Suppressor macrophage (primary cell): ENCODE measurements at places on chromosomes 2 and 18.

DNA sequence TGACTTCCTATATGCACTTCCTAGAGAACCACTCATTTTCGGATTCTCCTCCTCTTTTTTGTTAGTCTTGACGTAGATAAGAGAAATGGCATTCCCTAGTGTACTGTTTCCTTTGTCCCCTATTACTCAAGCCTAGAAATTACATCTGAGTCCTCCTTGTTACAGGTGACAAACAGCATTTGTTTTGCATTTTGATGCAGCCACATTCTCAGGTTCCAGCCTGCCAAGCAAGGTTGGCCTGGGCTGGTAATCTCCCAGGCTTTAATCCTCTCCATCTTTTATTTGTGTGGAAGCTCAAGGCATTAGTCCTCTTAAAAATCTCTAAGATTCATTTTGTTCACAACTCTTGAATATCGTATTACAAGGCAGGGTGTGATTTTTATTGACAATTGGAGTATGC is 318.0 kb upstream of the NRP2 start:
- DNase-seq, result no peak

DNA sequence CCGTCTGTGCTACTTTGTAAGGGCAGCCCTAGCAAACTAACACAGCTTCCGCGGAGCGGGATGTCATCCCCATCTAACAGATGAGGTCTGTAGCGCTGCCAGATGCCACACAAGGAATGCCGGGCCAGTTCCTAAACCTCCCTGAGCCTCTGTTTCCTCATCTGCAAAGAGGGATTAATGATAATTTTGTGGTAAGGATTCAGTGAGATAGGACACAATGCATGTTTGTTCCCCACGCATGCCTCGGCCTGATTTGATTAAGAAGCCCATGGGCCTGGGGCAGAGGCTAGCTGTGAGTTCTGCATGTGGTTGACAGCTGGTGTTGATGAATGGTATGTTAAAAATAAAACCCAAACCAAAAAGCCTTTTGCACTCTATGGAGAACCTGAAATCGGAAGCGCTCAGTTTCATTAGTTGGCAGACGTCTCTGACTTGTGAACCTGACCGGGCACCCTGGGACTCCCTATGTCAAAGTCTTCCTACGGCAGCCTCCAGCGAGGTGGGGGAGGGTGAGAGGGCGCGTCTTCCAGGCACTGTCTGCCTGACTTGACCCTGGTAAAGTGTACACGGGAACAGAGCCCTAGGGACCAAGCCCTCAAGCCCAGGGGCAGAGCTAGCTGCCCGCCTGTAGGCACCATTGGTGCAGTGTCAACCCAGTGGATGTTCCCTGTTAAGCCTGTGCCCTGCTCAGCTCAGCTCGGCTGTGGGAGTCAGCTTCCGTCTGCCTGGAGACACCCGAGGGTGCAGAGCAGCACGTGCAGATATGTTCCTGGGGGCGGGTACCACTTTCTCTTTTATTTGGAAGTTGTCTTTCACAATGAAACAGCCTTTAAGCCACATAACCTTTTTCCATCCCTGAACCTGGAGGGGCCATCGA is 14.8 kb upstream of the INHBB start:
- no peak for DNase-seq

GRCh38 chr2:230473378-230473777 is 57.4 kb downstream of the SP100 start:
- DNase-seq, result peak; percentile 73

DNA sequence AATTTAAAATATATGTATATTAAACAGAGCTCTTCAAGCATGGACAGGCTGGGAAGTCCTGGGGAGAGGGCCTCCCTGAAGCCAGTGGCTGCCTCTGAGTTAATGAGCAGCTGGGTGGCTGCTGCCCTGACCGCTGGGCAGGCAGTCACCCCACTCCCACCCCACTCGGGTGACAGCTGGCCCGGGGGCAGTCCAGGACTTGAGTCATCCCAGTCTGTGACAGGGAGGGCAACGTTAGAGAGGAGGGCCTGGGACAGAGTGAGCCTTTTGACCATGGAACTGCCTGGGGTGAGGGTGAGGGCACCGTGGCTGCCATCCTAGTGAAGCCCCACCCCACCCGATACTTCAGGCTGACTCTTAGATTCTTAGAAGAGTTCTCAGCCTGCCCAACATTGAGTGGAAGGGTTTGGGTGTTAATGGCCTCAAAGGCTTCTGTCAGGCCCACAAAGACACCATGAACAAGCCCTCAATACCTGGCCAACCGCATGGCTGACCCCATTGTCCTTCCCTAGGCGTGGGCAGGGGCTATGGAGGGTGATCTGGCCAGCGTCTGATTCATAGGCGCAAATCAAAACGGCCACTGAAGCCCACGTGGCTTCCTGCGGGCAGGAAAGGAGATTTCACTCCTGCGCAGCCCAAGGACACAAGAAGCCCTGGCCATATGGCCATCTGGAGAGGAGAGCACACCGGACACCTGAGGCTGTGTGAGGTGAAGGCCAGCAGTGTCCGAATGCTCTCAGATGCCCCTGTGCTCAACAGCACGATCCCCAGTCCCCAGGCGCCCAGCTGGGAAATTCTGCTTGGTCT is 47.5 kb downstream of the MRPS5 start:
- DNase-seq, result no peak

- DNase-seq, result no peak
These were observed 52.7 kb downstream of the ATOH8 start for GRCh38 chr2:85806358-85807118.

DNA sequence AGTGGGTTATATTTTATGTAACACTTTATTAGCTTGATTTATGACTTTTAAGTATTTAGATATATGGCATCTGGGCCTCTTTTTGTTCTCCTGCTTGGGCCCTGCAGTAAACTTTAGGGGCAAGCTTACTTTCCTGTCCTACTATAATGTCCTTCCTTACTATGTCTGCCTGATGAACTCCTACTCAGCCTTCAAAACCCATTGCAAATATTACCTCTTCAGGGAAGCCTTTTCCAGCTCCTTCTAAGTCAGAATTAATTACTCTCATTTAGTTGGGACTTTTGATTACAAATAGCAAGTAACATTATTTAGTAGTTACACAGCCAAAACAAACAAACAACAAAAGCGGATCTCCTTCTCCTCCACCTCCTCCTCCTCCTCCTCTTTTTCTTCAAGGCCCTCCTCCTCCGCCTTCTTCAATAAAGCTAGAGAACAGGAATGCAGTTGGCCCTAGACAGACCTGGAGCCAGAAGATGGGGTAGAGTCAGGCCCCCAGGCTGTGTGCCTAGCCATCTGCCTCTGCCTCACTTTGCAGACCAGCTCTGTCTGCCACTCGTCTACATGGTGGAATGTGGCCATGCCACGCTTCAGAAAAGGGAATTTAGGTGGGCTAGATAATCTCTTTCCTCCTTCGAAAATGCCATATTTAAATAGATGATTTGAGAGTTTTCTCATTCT is 301.2 kb downstream of the SP3 start:
- DNase-seq, result no peak

- no peak for DNase-seq
These were observed 148.3 kb upstream of the HDAC4 start for GRCh38 chr2:239548965-239549595.

GRCh38 chr2:86700690-86701089 is 19.4 kb upstream of the RMND5A start:
- DNase-seq, result no peak

DNA sequence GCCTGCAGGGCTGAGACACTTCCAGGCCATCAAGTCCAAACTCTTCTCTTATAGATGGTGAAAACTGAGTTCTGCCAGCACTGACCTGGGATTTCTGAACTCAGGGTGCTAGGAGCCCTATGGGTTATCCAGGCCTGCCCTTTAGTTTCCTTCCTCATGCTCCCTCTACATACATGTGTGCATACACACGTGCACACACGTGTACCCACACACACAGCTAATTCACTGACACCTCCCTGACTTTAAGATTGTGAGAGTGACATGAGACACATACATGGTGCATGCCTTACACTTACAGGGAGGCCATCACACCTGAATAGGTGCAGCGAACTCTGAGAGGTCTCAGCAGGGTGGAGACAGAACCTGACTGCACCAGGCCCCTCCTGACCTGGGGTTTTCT is 267.4 kb downstream of the CYP26B1 start:
- DNase-seq, result no peak

DNA sequence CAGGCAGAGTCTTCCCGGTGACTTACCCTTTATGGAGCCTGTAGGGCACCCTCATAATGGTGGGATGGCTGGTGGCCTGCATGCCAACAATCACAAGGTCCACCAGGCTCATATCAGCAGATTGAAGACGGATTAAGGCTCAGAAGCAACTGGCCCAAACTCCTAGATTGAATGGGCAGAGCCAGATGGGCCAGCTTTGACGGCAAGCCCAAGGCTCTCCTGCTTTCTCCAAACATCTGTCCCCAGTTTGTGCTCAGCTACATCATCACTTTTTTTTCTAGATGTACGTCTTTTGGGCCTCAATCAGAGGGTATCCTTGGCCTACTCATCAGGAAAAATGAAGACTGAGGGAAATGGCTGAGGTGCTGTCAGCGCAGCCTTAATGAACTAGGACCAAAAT is 114.6 kb downstream of the VIT start:
- no peak for DNase-seq

DNA sequence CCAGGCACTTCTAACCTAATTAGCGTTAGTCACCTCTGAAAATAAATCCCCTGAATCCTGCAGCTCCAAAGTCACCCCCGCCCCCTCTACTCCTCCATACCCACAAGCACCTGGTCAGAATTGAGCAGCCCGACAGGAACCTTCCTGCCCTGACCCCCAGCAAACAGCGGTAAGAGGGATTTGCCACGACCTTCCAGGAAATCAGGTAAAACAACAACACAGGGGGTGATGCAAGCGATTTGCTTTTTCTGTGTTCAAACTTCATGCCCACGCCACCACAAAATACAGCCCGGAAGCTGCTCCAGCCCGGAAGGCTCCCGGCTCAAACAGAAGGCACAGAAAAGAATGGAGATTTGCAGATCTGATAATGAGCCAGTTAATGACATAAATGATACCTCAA is 367.1 kb downstream of the GPD2 start:
- no peak for DNase-seq

DNA sequence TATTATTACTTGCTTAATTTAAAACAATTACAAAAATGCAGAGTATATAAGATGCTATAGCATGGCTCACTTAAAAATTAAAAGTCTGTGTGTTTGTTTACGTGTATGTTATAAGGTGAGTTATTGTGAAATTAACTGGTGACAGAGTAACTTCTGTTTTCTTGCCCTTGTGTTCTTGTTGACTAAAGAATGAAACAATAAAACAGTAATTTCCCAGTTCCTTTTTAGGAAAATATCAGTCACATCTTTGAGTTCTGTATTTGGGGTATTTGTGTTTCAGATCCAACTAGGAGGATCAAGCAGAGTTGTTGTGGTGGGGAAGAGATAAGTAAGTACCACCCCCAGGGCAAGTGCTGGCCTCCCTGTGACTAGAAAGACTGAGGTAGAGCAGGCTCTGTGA is 143.6 kb downstream of the CCDC148 start:
- DNase-seq, result peak; percentile 47

DNA sequence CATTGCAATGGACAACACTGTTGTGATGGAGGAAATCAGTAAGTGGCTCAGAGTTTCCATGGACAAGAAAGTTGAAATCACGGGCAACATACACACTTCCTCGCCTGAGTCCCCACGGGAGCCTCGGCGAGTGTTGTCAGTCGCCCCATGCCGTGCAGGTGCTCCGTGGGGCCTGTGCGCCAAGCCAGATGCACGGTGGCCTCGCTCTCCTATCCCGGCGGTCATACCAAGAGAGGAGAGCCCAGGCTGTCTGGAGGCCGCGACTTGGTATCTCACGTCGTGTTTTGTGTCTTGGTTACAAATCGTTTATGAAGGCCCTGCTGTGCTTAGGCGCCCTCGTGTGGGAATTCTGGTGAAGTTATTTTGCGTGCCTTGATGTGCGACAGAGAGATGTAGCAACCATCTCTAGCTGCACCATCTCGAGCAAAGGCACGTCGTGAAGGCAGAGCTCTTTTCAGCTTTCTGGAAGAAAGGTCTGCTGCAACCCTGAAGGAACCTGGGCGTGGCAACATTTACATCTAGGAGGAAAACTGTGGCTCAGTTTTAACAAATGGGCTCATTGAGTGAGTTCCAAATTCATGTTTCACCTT is 21.8 kb downstream of the ATG4B start:
- peak; percentile 59 for DNase-seq

DNA sequence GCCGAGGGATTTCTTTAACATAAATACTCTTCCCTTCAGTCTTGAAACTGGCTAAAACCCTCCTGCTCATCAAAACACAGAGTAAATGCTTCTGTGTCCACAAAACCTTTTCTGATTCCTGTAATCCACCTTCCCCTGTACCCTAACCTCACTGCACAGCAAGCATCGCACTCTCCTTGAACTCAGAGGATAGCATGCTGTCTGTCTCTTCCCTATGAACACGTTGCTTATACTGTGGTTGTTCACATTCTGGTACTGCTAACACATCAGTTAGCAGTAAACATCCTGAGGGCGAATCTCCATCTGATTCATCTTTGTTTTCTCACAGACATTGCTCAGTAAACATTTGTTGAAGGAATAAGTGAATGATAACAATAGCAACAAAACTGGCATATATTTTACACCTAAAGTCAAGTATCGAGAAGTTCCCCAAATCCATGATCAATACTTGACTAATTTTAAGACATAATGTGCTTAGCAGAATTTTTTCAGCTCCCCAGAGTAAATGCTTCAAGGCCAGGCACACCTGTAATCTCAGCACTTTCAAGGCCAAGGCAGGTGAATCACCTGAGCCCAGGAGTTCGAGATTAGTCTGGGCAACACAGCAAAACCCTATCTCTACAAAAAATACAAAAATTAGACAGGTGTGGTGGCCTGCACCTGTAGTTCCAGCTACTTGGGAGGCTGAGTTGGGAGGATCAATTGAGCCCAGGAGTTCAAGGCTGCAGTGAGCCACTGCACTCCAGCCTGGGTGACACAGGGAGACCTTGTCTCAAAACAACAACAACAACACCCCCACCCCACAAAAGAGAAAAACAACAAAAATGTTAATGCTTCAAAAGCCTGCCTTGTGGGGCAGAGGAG is 45.6 kb upstream of the LPIN2 start:
- no peak for DNase-seq

- DNase-seq, result peak; percentile 98
These were observed 5.8 kb downstream of the NT5DC4 start for GRCh38 chr2:112726487-112727190.

DNA sequence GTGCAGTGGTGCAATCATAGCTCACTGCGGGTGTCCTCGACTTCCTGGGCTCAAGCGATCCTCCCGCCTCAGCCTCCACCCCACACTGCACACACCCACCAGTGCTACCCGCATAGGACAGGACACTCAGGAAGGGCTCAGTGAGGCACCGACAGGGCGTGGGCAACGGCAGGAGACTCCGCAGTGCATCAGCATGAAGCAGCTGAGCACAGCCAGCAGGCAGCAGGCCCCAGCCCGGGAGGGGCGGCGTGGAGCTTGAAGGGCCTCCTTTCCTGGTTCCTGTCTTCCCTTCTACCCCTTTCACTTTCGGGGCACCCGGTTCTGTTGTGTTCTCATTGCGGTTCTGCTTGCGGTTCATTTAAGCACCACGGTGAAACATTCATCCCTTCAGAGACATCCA is 89.8 kb downstream of the ZNF516 start:
- no peak for DNase-seq
